OCI-LY7 (cell line): ENCODE measurements at places on chromosomes 1 and 21.
A peak's percentile ranks its signal among the peaks of the same experiment; 100 is the strongest.

DNA sequence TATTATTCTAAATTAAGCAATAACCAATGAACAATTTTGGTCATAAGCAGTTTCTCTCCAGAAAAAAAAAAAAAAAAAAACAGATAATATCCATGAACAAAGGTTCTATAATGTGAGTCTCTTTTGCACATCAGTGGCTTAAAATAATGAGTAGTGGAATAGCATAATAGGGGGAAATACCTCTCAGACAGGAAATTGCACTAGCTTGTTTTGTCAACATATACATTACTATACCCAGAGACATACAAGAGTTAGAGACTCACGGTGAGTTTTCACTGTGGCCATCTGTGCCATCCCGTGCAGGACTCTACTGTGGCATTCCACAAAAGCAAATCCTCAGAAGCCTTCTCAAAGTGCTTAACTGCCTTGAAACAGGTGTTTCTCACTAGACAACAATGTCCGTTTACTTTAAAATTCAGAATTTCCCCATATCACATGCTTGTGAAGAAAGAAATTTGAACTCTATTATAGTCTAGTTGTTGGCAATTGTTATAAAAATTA lies 697.9 kb downstream of the USP25 start:
- no peak for DNase-seq

GRCh38 chr1:236147068-236147467 lies 4.7 kb downstream of the GPR137B start:
- DNase-seq, result no peak

GRCh38 chr1:9419369-9420041 lies 119.8 kb upstream of the SLC25A33 start:
- no peak for DNase-seq

GRCh38 chr1:175725684-175726083 lies 17.7 kb downstream of the TNR start:
- DNase-seq, result peak; percentile 49

DNA sequence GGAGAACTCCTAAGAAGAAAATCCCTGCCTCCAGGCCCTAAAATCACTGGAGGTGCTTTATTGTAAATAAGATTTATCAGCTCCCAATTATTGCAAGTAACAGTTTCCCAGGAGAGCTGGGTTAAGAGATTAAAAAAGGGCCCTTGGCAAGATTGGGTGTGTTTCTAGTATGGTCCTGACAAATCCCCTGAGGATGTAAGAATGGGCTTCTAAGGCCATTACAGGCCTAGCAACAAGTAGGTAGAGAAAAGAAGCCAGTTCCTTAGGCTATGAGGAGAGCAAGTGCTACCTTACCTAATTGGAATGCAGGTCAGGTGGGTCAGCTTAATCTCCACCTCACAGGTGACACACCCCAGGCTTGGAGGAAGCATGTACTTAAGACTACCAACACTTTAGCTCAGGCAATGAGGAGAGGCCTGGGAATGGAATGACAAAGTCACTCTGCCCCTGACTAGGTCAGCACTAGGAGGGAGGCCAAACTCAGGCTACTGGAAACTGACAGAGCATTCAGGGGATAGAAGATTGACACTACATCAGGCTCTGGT lies 6.8 kb upstream of the OTUD7B start:
- no peak for DNase-seq

- no peak for DNase-seq
Observed at GRCh38 chr21:23822760-23823159, 1784.5 kb downstream of the MRPL39 start.
